Stimulated activated effector memory CD8-positive, alpha-beta T cell treated with anti-CD3 and anti-CD28 coated beads, Interleukin-12 subunit alpha, Interleukin-12 subunit beta, amount 100 ng/mL, for 72 hours (primary cell): ENCODE measurements at places on chromosomes 3 and 15.

- DNase-seq, result no peak
Measured at GRCh38 chr15:60735559-60736047, 256.7 kb upstream of the ICE2 start.

DNA sequence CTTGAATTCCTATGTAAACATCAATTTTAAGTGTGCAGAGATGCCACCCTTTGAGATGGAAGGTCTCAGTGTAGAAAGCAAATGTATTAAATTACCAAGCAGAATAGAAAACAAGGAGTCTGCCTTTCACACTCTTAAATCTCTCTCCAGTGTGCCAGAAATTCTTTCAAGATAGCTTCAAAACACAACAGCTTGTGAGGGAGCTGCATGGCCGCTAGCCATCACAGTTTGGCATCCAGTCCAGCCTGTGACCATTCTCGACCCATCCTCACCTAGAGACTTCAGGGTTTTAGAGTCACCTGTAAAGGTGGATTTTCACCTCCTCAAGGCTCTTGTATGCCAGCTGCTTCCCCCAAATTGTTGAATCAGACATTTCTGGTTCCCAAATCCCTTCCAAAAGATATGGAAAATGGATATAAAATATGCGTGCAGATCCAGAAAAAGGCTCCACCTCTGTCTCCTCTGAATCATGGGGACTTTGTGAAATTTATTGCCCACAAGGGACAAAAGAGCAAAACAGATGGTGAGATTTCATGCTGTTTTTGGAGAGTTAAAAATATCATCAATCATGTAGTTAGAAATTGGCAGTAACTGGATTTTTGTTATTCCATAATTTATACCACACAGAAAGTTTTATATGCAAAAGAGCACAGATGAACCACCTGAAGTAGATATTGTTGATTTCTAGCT lies 114.2 kb upstream of the THRB start:
- DNase-seq, result no peak

DNA sequence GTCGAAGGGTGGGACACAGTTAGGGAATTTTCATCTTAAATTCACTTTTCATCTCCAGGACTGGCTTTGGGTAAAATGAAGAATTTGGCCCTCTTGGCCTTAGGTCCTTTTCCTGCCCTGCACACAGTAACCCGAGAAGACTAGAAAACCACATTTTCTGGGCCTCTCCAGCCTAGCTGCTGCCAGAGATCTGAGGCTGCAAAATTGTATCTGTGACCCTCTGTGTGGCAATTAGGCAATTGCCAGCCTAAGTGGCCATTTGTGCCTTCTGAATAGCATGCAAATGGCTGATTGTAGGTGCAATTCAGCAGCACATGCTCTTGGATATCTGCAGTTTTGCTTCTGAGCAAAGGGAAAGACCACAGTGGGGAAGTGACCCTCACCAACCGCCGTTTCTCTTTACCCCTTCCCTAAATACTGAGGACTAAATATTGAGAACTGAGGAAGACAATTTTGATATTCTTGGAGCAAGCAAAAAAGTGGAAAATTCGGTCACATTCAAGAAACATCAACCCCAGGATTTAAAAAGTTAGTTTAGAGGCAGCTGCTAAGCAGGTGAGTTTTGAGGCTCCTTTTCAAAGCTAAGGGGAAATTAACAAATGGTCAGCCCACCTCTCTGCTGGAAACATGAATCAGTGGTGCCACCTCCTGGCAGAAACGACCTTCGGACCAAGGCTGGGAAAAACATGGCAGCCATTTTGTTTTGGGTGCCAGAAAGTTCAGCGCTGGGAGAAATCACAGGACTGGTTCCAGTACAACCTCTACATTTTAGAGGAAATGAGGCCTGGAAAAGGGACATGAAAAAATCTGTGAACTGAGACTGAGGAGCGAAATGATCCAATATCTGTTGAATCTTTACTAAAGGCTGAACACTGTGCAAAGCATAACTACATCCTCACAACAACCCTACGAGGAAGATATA lies 56.6 kb upstream of the PRTG start:
- DNase-seq, result no peak

GRCh38 chr15:72858205-72858604 lies 74.6 kb upstream of the ADPGK start:
- DNase-seq, result no peak

- DNase-seq, result no peak
Measured at GRCh38 chr3:180062771-180063170, 26.0 kb upstream of the PEX5L start.

- no peak for DNase-seq
Measured at GRCh38 chr15:39248204-39248603, 332.7 kb upstream of the THBS1 start.

DNA sequence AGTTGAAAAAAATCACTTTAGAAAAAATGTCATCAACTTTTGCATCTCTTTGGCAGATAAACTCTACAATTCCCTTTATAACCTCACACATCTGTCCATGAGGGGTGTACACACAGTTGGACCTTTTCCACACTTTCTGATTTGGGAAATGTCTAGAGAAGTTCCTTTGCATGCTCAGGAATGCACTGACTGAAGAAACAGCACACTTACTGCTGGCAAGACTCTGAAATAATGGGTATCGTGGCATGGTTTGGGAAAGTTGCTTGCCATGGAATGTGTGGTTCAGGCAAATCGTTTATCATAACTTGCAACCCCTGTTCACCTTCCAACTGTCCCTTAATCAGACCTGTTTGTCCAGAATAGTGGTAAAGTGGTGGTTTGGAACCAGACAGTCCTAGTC lies 135.3 kb upstream of the TGFBR2 start:
- DNase-seq, result no peak

DNA sequence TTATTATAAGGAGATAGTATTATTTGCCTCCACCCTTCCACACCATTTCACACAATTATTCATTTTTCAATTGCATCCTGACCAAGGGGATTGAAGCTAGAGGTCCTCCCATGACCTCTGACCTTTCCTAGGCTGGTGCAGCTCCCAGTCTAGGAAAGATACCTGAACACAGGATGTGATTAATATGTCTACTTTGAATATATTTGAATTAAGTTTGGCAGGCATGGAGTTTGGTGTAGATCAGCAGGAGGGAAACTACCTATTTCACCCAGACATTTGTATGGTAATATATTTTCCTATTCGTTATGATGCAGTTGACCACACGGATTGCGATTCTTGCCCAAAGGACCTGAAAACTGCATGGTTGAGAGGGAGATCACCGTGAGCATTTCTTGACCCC lies 596.3 kb downstream of the AGBL1 start:
- DNase-seq, result no peak

GRCh38 chr15:28019594-28020309 lies 79.4 kb downstream of the OCA2 start:
- no peak for DNase-seq

DNA sequence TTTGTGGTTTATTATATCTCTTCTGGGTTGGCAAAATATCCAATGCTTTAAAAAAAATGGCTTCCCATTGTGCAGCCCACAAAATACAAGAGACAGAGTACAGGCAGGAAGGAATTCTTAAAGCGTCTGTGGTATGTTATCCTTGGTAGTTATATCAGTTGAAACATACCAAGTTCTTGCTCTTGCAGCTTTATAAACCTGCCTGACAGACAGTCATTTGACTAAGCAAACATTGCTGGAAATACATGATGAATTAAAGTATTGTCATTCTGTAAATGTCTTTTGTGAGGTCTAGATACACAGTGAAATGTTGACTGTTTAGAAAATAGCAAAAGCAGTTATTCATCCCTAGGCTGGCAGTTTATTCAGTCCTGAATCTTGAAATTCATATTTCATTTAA lies 44.8 kb upstream of the MAP3K13 start:
- no peak for DNase-seq

DNA sequence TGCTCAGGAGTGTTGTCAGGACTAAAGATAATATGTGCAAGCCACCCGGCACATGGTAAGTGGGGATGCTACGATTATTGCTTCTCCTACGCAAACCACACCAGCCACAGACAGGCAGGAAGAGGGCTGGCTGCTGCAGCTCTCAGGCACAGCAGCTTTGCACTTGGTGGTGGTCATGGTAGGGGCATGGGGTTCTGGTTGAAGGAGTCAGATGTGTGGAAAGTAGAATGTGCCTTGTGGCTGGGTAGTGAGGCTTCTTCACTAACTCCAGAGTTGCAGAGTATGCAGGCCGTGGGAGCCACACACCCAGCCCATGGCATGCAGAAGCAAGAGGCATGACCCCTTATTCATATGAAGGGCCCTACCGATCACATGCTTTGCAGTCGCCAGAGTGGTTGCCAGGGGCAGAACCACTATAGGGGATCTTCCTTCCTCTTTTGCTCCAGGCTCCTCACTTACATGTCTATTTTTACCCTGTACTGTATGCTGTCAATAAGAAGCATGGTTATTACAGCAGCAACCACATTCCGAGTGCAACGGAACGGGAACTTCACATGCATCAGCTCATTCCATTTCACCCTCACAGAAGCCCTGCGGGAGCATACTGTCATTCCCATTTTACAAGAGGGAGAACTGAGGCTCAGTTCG lies 59.2 kb upstream of the HERC1 start:
- DNase-seq, result peak; percentile 87

GRCh38 chr3:146504498-146505197 lies 35.3 kb upstream of the PLSCR2 start:
- DNase-seq, result no peak

DNA sequence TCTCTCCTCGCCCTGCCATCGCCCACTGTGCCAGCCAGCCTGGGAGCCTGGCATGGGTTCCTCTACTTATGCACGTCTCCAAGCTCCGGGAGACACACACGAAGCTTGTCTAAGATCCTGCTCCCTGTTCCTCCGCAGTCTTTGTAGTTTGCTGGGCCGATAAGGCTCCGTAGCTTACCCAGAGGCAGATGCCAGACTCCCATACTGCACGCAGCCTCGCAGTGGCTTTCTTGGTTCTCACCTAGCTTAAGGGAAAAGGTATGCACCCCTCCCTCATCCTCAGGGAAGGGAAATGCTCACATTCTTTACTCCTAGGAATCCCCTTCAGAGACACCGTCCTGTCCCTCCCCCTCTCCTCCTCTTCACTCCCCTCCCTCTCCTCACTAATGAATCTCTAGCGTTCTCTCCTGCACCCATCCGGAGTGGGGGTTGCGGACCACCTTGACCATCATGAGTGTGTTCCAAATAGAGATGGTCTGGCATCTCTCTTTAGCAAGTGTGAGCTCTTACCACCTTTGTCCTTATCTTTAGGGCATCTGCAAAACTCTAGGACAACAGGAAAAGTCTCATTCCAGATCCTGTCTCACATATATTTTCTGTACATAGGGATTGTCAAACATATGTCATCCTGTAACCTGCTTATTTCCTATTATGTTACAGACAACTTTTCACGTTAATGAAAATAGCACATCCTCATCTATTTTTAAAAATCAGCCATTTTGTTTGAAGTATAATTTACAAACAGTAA lies 56.5 kb downstream of the TMEM266 start:
- DNase-seq, result no peak

GRCh38 chr3:120449251-120449650 lies 1.5 kb downstream of the FSTL1 start:
- no peak for DNase-seq

GRCh38 chr15:96011136-96011535 lies 319.4 kb upstream of the NR2F2 start:
- no peak for DNase-seq

- DNase-seq, result no peak
Measured at GRCh38 chr3:45321607-45322391, 66.6 kb upstream of the LARS2 start.

GRCh38 chr3:128999102-128999501 lies 2.0 kb upstream of the EFCC1 start:
- DNase-seq, result no peak

DNA sequence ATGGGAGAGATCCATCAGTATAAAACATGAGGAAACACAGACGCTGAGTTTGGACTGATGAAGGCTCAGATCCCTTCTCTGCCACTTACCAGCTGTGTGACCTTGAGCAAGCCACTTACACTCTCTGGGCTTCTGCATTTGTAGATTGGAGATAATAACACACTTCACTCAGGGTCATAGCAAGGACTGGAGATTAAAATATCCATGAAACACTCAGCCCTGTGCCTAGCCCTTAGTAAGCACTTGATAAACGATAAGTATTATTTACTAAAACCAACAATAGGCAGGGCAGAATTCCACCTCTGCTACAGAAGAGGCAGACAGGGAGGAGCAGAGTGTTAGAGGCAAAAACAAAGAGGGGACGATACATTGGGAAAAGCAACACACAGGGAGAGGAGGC lies 420.5 kb upstream of the WNT5A start:
- no peak for DNase-seq

GRCh38 chr3:100002599-100003350 lies 111.5 kb downstream of the FILIP1L start:
- DNase-seq, result no peak

DNA sequence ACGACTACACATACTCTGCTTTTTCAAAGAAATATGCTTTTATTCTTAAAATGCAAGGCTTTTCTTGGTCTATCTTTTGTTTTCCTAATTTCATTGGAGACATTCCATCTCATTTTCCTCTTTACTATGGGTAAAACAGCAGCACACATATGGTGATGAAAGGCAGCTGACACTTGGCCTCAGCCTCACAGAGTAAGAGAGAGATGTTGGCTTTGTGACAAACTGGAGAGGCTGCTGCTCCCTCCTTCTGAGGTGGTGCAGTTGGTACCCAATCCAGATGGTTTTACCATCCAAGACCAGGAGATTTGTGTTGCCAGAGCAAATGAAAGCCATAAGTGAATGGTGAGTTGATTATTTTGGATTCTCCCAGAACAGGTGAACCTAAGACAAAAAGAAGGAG lies 13.2 kb upstream of the SLC2A2 start:
- no peak for DNase-seq

DNA sequence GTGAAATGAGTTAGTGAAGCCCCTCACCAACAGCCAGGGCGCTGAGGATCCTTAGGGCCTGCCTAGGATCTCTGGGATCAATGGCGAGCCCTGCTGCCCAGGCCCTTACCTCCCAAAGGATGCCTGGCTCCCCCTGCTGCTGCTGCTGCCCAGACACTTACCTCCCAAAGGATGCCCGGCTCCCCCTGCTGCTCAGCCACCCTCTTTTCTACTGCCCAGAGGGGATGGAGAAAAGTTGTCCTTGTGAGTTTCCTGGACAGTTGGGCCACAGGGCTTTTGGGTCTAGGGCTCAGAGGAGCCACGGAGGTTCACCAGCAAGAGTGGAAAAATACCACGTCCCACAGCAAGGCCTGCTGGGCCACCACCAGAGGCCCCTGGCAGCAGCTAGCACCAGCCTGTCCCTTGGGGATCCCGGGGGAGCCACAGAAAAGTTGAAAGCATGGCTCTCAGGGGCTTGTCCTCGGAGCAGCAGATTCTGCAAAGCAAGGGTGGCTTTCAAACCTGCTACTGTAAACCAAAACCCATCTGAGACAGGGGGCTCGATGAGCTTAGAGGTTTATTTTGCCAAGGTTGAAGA lies 59.4 kb downstream of the SLC6A6 start:
- DNase-seq, result no peak
